ENCODE measurements at places on chromosomes 11 and 22. TPM values are rescaled to one million over a fixed set of nuclear protein-coding genes. Genes with fewer than 3 reads are reported as not detected.
A peak's percentile ranks its signal among the peaks of the same experiment; 100 is the strongest.

DNA sequence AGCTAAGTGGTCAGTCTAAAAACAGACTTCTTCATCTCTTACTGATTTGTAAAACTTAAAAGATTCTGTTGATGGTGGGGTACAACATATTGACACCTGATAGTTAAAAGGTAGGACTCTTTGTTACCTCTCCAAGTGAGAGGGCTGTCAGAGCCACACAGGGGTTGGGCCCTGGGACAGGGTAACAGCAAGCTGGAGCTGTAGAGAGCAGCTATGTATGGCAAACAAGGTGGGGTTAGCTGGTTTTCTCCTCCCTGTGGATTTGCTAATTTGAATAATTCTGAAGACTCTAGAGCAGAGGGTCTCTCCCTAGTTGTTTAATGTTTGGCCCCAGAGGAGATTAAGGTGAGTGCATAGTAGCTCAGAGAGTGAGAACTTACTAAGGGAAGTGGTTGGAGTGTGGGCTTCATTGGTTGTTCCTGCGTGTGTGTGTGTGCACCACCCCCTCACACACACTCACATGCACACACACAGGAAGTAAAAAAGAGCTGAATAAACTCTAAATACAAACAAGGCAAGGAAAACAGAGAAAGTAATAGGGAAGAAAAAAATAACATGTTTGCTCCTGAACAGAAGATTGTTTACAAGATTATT, 9.2 kb upstream of the GAS2 start:
- H3K4me1 ChIP-seq: peaks cover 12% of the 10 kb centered on the region
- DNase-seq: no peak
- peak overlapping the region; percentile 21 for H3K27ac ChIP-seq
- no peaks in the 10 kb centered on the region for H3K36me3 ChIP-seq
- no peak overlapping the region for H3K4me3 ChIP-seq
- H3K27me3 ChIP-seq: peaks cover 5% of the 10 kb centered on the region

DNA sequence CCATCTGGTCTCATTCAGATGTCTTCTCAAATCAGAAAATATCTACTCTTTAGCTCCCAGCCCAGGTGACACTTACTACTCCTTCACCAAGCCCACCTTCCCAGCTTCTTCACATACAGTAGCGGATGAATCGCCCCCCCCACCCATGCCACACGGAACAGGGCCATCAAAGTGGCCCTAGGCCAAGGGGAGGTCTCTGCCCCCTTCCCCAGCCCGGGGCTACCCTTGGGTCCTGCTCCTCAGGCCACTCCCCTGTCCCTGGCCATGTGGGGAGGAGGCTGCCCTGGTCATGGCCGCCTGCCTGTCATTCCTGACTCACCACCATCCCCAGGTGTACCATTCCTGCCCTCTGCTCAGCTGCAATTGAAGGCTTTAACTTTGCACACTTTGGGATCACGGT, 142.8 kb downstream of the NECTIN1 start:
- peaks cover 13% of the 10 kb centered on the region for H3K4me1 ChIP-seq
- H3K27ac ChIP-seq: no peak overlapping the region
- no peak overlapping the region for H3K4me3 ChIP-seq
- no peak for DNase-seq

- H3K27me3 ChIP-seq: no peaks in the 10 kb centered on the region
- peak overlapping the region; percentile 92 for H3K4me3 ChIP-seq
- peaks cover 29% of the 10 kb centered on the region for H3K4me1 ChIP-seq
- H3K27ac ChIP-seq: peak overlapping the region; percentile 97
- peaks cover 29% of the 10 kb centered on the region for H3K36me3 ChIP-seq
These were observed 824 bp downstream of the THAP7 start for GRCh38 chr22:21000987-21001600.

DNA sequence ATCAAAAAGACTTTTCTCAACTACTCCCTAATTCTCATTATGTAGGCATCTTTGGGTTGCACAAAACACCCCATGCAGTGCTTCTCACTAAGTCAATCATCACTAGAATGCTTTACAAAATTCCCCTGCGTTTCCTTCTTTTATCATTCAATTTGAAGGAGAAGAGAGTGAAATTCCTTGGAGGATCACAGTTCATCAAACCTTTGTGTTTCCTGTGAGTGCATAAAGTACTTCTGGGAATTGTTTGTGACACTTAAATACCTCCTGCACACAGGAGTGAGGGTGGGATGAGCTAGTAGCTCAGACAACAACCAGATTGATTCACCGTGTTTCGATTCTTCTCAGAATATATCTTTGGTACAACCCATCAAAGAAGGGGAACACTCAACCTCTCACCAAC, 3.7 kb upstream of the OR5AR1 start:
- no peaks in the 10 kb centered on the region for H3K27me3 ChIP-seq
- no peak overlapping the region for H3K27ac ChIP-seq
- H3K4me1 ChIP-seq: no peaks in the 10 kb centered on the region
- no peak for DNase-seq

DNA sequence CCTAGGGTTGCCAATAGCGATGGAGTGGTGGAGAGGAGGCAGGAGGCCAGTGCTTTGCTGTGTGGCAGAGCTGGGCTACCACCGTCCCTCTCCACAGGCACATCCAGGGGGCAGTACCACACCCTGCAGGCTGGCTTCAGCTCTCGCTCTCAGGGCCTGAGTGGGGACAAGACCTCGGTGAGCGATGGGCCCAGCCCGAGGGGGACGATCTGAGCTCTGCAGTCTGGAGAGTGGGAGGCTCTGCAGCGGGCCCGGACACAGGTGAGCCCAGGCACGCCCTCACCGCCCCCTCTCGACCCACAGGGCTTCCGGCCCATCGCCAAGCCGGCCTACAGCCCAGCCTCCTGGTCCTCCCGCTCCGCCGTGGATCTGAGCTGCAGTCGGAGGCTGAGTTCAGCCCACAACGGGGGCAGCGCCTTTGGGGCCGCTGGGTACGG, 2.5 kb downstream of the PKP3 start:
- peaks cover 3% of the 10 kb centered on the region for H3K36me3 ChIP-seq
- DNase-seq: peak; percentile 41

DNA sequence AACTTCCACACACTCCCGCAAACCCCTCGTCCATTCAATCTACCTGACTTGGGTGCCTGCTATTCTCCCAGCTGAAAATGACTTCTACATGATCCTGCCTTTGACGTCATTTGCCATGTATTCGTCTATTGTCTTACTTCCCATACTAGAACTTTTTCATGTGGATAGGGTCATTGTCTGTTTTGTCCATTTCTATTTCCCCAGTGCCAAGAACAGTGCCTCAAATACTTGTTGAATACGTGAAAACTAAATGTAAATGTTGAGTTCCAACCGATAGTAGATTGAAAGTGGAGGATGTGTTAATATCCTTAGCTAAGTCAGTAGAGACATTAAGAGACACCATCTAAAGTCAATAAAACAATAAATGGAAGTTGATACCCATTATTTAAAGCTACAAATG, 935 bp downstream of the TRIM68 start:
- H3K4me3 ChIP-seq: peak overlapping the region; percentile 92
- H3K36me3 ChIP-seq: peaks cover 15% of the 10 kb centered on the region
- H3K4me1 ChIP-seq: peaks cover 39% of the 10 kb centered on the region
- no peaks in the 10 kb centered on the region for H3K27me3 ChIP-seq
- no peak for DNase-seq

Gene ABCG4
- total RNA-seq: 0.18 TPM

All from activated CD8-positive, alpha-beta T cell treated with anti-CD3 and anti-CD28 coated beads, Interleukin-2, amount 10 ng/mL, durations not matched to agents 7 days and 5 days (primary cell).